GM19239 (cell line): ENCODE measurements at places on chromosomes 3 and 15.
A peak's percentile ranks its signal among the peaks of the same experiment; 100 is the strongest.

- no peak for DNase-seq
These were observed 64.3 kb downstream of the MGLL start for GRCh38 chr3:127758013-127758412.

DNA sequence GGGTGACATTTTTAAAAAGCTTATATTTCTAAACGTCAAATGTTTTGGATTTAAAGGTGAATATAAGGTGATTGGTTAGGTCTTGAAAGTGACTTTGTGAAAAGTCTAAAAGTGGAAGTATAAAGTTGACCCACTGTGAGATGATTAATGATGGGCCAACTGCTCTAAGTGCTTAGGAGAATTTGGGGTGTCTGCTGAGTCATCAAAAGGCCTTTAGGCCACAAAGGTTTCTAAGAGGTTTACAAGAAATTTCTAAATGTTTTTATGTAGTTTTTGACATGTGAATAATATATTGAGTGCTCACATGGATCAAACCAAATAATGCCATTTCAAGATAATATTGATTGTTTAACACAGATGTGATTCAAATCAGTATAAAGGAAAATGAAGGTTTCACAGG lies 39.2 kb upstream of the SLC2A2 start:
- no peak for DNase-seq

DNA sequence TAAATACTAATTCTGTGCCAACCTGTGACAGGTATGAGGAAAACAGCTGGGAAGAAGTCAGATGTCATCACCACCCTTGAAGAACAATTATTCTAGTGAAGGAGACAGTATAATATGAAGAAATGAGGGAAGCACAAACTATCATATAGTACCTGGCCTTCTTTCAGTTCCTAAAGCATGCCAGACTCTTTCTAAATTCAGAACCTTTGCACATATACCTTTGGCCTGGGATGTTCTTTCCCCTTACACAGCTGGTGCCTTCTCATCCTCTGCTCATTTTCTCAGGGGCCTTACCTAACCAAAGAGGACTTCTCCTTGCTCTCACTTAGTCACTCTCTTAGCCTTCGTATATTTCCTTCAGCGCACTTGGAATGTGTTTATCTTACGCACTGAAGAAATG lies 19.0 kb downstream of the ATOSA start:
- DNase-seq: no peak

GRCh38 chr15:70714015-70714414 lies 49.3 kb downstream of the UACA start:
- no peak for DNase-seq

DNA sequence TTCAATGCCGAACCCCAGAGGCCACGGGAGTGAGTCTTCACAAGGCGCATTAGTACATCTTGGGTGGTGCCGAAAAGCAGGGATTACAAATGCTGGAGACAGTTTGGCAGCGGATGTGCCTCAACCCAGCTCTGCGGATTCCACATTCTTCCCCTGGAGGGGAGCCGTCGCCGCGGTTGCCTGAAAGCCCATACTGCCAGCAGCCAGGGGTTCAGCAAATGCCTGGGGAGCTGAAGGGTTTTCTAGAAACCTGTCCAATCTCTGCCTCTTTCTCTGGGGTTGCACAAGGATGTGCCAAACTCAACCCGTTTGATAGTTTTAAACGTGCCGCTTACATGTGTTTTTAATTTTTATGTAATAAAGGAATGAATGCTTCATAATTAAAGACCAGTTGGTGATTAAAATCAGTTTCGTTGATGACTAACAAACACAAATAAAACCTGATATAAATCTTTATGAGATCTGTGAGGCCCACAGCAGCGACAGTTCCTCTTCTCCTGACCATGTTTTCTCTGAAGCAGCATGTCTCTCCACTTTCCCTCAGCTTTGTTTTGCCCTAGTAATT lies 74.6 kb upstream of the LEKR1 start:
- no peak for DNase-seq

DNA sequence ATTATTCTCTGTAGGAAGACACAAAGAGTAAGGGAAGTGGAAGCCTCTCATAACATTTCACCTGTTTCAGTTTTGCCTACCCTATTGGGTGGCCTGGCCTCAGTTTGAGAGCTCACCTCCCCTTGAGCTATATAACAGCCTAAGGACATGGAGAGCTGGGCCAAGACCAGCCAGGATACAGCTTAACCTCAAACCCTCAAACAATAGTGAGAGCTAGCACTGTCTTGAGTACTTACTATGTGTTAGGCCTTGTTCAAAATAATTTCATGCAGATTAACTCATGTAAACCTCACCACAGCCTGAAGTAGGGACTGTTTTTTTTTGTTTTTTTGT lies 15.0 kb upstream of the TBL1XR1 start:
- DNase-seq: no peak

- DNase-seq: no peak
These were observed 129.1 kb downstream of the NTRK3 start for GRCh38 chr15:88127432-88127790.

DNA sequence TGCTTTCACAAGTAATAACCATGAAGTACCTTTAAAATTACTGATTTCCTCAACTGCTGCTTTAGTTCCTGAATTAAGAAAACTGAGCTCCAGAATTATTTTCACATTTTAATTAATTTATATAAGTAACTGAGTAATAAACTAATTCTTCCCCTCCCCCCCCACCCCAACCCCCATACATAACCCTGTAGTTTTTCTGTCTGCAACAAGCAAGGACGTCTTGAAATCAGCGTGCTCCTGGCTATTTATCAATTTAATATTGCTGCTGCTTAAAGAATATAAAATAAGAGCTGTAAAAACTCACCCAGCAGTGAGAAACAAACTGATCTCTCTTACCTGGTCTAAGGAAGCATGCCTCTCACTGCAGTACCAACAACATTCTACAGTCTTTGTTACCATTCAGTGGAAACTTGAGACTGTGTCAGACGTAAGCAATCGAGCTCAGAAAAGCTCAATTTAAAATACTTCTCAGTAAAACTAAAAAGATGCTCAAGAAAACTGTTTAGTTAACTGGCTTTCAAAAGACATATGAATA lies 121.0 kb downstream of the TFDP2 start:
- DNase-seq: peak; percentile 27

- DNase-seq: no peak
These were observed 118.1 kb downstream of the ASB7 start for GRCh38 chr15:100720406-100720967.

DNA sequence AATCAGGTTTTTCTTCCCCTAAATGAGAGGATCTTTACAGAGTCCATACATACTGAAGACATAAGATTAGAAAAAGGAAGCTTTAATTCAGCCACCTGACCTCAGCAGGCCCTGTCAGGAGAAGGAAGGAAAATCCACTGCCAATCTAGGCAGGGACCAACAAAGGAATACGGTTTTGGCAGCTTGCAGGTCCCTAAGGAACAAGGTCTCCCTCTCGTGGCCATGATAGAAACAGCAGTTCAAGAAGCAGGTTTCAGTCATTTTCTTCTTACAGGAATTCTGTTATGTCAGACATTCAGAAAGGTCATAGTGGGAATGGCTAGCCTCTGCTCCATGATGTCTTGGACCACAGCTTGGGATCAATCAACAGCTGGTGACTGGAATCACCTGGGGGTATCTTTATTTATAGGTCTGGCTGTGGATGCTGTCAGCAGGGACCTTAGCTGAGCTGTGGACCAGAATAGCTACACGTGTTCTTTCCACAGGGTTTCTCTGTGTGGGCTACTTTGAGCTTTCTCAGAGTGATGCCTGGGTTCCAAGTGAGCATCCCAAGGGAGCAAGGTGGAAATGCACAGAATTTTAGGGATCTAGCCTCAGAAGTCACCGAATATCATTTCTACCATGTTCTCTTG lies 9.4 kb upstream of the CMSS1 start:
- DNase-seq: no peak

- no peak for DNase-seq
These were observed 41.8 kb upstream of the MYZAP start for GRCh38 chr15:57549935-57550334.
